ENCODE measurements at places on chromosomes 12 and 14.

GRCh38 chr14:103886304-103887169 is 39.2 kb upstream of the PPP1R13B start:
- no peak for DNase-seq

DNA sequence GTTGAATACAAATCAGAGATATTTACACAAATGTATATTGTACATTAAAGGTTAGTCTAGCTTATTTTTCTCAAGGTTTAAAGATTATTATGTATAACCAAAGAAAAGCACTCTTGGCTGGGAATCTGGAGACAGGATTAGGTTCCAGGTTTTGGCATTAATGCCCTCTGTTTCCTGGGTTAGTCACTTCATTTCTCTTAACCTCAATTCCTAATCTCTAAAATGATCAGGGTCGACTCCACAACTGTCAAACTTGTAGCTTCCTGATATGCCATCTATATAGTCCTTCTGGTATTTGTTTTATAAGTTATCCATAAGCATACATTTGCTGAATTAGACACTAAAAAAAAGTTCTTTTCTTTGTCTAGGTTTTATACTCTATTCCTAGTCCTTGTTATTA is 2.6 kb downstream of the ITPR2 start:
- no peak for DNase-seq

DNA sequence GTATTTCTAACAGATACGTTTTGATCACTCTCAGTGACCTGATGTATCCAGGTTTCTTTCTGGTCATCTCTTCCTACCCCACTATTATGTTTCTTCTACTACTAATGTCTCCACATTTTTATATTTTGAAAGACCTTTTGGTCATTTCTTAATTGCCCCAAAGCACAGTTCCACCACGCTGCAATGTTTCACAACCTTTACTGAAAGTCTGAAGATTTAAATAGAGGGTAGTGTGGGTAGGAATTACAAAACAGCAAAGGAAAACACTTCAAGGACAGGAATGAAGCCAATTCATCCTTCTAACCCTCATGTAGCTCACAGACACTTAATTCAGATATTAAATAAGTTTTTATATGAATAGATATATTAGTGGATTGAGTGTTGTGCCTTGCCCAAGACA is 36.1 kb upstream of the SLC16A7 start:
- no peak for DNase-seq

GRCh38 chr12:68450947-68451260 is 118.7 kb upstream of the MDM1 start:
- no peak for DNase-seq

DNA sequence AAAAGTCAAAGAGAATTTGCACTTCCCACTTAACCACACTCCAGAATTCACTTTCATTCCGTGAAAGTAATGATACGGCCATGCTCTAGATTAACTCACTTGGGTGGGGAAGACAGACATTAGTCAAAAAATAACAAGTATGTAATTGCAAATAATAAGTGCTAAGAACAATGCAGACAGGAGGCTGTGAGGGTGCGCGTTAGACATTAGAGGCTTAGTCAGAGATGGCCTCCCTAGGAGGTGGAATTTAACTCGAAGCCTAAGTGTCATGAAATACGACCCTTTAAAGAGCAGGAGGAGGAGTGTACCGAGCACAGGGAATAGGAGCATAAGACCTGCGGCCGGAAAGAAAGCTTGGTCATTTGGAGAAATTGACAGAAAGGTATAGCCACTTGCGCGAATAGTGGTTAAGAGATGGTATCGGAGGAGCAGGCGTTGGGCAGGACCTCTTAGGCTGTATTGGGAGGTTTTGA is 628 bp downstream of the SNRPF start:
- no peak for DNase-seq

- no peak for DNase-seq
Measured at GRCh38 chr12:97912943-97913342, 450.3 kb downstream of the RMST start.

GRCh38 chr12:22518998-22519397 is 25.3 kb downstream of the C2CD5 start:
- DNase-seq = no peak

- no peak for DNase-seq
Measured at GRCh38 chr12:94815958-94816357, 165.6 kb upstream of the TMCC3 start.

DNA sequence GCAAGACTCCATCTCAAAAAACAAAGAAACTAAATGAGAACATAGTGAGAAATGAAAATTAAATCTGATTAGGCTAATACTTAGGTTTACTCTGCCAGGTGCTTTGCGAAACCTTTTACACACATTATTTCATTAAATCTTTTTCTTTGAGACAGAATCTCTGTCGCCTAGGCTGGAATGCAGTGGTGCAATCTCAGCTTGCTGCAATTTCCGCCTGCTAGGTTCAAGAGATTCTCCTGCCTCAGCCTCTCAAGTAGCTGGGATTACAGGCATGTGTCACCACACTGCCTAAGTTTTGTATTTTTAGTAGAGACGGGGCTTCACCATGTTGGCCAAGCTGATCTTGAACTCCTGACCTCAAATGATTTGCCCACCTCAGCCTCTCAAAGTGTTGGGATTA is 21.9 kb upstream of the EEA1 start:
- no peak for DNase-seq

DNA sequence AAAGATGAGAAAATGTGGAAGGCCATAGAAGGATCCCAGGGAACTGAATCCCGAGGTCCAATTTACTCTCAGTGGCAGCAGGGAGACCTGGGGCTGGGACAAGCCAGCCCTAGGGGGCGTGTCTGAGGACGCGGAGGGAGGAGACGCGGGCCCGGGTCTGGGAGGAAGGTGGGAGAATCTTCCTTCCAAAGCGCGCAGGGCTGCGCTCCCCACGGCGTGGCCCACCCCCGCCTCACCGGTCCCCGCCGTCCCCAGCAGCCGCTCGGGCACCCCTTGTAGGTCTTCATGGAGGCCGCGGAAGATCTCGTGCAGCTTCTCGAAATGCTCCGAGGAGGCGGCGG is 323 bp downstream of the VTI1B start:
- DNase-seq = no peak

DNA sequence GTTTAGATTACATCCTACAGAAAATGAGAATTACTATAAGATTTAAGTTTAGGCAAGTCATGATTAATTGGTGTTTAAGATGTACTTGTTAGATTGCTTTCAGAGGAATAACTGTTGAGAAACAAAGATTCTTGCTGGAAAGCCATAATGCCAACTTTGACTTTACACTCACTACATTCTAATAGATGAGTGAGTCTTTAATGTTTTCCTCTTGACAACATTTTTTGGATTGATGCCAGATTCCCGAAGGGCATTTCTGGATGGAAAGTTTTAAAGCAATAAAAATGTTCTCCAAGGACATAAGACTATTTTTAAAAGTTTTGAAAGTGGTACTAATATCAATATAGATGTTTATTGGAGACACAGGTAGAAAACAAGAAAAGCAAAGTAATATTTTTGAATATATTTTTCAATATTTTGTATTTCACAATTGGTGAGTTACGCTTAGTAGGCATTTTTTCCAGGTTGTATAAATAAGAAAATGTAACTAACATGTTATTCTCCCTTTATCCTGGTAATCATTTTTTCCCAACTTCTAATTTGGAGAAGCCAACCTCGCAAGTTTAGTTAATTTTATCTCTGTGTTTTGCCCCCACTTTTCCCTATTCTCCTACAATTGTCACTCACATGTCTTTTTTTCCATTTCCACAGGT is 307.3 kb downstream of the CEP128 start:
- no peak for DNase-seq

- DNase-seq = no peak
Measured at GRCh38 chr14:76998910-76999309, 29.6 kb downstream of the IRF2BPL start.

DNA sequence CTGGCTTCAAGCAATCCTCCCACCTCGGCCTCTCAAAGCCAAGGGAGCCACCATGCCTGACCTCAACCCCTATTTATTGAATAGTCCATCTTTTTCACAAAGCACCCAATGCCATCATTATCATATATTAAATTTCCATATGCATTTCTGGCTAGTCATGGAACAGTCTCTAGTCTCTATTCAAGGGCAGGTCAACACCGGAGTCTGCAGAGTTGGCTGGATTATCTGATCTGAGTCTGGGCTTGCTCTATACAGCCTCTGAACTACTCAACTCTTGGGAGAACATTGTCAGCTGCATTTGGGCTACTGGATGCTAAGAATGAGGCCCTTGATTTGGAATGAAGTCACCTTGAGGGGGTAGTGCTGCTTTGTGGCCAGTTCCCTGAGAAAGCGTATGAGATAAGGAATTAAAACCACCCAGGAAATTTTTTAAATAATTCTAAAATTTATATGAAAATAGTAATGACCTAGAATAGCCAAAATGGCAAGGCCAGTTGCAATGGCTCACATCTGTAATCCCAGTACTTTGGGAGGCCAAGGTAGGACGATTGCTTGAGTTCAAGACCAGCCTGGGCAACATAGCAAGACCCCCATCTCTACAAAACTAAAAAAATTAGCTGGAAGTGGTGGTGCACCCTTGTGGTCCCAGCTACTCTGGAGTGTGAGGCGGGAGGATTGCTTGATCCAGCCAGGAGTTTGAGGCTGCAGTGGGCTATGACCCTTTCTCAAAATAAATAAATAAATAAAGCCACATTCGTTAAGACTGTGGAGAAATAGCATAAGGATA is 6.9 kb upstream of the NAA25 start:
- DNase-seq = no peak

DNA sequence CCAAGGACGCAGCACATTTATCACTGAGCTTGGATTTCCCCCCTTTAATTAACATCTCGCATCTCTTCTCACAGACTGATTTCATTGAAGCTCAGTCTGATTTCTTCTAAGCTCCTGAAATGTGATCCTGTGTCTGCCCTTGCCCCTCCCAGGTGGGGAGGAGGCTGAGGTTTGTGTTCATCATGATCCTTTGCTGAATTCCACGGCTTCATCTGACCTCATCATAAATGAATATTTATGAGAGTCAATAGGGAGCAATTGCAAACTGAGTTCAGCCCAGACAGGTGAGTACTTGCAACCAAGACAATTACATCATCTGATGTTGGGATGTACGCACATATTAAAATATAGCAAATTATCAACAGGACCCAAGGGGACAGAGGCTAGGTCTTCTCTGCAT is 72.4 kb downstream of the MAP1LC3B2 start:
- no peak for DNase-seq

GRCh38 chr12:41899577-41899976 is 245.1 kb downstream of the GXYLT1 start:
- no peak for DNase-seq

- DNase-seq = no peak
Measured at GRCh38 chr14:58109744-58110143, 42.3 kb downstream of the ARMH4 start.

- peak; percentile 34 for DNase-seq
Measured at GRCh38 chr12:89417246-89417977, 65.1 kb upstream of the DUSP6 start.

DNA sequence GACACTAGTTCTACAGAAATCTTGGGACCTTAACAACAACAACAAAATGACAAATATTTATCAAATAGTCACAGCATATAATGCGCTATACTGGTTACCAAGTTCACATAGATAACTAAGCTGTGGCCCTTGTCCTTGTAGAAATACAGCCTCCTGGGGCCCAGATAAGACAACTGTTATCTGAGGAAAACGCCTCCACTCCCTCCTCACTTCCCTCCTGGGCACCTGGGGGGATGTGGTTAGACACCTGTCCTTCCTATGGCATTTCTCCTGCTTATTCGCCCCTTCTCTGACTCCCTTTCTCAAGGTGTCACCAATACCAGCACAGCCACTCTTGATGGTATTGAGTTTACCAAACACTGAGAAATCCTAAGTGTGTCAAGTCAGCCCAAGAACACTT is 419.4 kb downstream of the RAD51B start:
- no peak for DNase-seq

DNA sequence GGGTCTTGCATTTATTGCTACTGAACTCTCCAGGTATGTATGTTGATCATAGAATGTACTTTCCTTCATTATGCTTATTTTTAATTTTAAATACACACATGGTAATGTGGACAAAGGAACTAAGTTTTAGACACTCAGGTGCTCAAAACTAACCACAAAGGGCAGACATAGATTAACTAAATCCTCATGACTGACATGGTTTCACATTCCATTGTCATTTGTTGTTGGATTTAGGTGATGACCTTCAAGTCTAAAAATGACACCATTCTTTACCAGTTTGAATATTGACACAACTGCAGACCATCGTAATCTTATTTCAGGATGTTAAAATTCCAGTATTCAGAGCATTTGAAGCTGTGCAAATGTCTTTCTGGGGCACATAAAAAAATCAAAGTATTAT is 128.4 kb downstream of the BBS10 start:
- no peak for DNase-seq

DNA sequence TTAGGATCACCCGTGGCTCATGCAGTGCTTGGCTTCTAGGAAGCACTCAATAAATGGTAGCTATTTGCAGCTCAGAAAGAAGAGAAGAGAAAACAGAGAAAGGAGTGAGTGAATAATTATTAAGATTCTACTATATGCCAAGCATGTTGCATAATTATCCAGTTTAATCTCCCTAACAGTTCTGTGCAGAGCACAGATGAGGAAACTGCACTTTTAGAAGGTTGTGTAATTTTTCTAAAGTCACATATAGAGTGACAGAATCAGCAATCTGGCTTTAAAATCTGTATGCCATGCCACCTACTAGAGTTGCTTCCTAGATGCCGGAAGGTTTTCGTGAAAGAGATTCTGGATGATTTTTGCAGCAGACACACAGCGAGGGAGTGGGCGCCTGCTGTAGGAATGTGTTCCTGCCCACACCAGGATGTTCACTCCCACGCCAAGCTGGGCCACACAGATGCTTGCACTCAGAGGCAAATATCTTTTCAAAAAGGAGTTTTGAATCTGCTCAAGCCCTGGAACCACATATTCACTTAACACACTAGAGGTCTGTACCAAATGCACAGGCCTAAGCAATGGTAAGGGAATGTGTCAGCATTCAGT is 50.2 kb upstream of the SMCO2 start:
- no peak for DNase-seq

- DNase-seq = no peak
Measured at GRCh38 chr12:69107541-69107940, 131.8 kb upstream of the CPSF6 start.

GRCh38 chr12:39771456-39771855 is 151.9 kb upstream of the ABCD2 start:
- DNase-seq = no peak

DNA sequence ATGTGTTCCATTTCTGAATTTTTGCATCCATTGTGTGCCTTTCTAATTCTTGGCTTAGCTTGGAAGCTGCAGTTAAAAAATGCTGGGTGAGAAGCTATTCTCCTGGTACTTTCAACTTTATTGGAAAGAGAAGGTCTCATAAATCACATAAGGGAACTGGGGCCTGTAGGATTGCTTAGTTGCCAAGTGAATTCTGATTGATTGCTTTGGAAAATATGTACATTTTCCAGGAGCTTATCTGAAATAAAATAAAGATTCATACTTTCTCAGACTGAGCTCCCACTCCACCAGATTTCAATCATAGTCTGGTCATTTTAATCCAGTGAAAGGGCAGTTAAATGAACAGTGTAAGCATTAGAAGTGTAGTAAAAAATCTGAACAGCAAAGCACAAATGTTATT is 50.0 kb upstream of the PRICKLE1 start:
- DNase-seq = no peak
